NCI-H1436 (cell line): ENCODE measurements at places on chromosomes 3 and 15.

DNA sequence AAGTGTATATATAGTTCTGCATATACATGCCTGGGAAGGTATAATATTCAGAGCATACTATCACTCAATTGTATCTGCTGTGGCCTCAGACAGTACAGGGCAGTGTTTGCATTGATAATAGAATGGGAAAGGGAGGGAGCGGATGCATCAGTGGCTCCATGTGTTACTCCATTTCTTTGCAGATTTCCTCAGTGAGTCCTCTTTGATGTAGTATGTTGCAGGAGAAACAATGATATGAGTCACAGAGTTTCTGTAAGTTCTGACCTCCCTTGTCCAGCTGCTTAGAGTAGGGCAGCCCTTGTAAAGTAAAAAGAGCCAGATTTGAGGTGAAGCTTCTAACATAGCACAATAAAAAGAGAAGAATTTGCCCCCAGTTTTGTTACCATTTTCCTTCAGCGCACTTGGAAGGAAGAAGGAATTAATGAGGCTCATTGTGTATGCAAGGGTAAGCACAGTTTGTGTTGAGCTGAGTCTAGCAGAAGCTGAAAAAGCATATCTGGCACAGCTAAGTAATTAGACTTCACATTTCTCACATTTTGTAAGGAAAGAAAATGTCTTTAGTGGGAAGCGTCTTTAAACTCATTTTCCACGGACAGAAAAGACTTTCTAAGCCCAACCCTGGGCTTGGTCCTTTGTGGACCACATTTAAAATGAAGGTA is 555.8 kb upstream of the IL12A start:
- DNase-seq, result no peak

DNA sequence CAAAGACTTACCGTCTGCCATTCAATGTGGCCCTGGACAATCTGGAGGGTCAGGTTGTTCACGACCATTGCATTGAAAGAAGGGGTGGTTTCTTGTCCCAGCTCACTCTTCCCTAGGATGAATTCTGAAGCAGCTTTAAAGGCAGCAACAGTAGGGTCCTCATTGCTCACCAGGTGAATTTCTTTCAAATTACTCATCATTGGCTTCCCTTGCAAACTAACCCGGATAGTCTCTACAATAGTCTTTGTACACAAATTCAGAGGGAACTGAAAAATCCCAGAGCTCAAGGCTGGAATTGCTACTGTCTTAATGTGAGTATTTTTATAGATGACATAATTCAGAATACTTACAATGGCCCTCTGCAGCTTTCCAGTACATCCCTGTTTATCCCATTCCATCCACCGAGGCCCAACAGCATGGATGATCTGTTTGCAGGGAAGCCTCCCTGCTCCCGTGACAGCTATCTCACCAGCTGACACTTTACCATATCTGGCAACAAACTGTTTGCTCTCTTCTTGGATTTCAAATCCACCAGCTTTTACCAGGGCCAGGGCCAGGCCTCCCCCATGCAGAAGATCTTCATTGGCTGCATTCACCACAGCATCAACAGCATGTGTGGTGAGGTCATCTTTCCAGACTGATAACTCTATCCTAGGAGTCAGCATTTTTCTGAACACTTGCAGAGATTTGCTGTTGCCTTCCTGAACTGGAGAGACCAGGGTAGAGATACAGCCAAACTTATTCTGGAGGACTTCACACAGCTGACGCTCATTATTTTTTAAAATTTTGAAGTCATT is 8.6 kb downstream of the PARP9 start:
- no peak for DNase-seq

DNA sequence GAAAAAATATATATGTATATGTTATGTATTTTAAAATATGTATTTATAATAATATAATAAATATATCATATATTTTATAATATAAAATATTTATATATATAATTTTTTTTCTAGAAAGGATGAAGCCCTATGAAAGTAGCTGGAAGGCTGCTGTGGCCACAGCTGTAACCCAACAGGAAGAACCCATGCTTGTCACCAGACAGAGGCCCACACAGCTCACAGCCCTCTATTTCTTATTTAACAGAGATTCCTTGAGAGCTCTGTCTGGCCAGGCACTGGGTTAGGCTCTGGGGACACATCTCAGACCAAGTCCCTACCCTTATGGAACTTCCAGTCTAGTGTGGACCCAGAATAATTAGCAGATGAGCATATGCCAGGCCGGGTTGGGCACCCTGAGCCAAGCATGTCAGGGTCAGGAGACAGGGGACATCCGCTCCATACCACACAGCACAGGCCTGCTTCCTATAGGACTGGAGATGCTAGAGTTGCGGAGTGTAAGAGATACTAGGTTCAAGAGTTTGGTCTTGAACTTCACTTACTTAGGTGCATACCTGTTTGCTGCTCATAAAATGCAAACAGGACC is 20.5 kb downstream of the MGLL start:
- no peak for DNase-seq

DNA sequence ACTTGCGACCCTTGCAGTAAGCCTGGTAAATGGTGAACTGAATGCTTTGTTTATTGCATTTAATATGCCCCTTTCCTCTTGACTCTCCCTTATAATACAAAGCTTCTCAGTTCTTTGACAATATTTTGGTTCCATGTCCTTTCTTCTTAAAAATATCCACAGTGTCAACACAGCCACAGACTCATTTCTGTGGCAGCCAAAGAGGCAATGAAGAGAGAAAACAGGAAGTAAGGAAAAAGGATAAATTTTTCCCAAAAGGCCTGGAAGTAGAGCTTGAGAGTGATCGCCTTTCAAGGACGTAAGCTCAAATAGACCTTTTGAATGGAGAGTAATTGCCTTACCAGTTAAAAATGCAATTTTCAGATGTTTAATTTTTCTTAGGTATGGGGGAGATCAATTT is 59.4 kb downstream of the PEX5L start:
- DNase-seq, result no peak
